ENCODE measurements at places on chromosomes 5 and 9.

GRCh38 chr5:3650868-3651267 is 55.2 kb downstream of the IRX1 start:
- no peak for DNase-seq

GRCh38 chr5:174312641-174313040 is 267.1 kb downstream of the NSG2 start:
- DNase-seq: no peak

DNA sequence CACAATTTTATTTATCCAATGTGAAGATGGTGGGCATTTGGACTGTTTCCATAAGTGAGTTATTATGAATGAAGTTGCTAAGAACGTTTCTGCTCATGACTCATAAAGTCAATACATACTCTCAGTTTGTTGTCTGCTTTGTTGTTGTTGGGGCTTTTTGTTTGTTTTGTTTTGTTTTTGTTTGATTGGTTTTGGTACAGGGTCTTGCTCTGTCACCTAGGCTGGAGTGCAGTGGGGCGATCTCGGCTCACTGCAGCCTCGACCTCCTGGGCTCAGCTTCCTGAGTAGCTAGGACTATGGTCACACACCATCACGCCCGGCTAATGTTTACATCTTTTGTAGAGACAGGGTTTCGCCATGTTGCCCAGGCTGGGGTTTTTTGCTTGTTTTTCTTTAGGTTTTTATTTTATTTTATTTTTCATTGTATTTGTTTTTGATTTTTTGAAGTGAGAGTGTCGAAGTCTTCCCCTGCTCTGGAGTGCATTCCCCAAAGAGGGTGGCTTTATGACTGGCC is 18.0 kb downstream of the TRIM7 start:
- no peak for DNase-seq

DNA sequence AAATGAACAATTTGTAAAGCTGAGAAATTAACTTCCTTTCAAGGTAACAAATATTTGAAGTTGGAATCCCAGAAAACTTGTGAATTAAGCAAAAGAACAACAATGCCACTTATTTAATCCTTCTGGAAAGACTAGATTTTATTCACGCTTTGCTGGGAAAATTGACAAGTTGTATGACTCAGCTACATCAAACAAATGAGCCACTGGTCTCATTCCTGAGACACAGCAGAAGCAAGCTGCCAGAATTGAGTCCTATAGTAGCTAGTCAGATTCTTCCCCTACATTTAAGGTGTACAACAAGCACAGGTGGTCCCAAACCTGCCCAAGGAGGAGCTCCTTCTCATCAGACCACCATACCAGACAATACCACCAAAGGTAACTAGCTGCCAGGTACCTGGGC is 280.7 kb downstream of the SPOCK1 start:
- DNase-seq: no peak

- no peak for DNase-seq
Measured at GRCh38 chr5:151449839-151450238, 2.4 kb downstream of the SLC36A1 start.

GRCh38 chr9:73845539-73845938 is 651.6 kb upstream of the RORB start:
- no peak for DNase-seq

GRCh38 chr5:10201223-10201868 is 48.3 kb downstream of the ATPSCKMT start:
- peak; percentile 71 for DNase-seq

DNA sequence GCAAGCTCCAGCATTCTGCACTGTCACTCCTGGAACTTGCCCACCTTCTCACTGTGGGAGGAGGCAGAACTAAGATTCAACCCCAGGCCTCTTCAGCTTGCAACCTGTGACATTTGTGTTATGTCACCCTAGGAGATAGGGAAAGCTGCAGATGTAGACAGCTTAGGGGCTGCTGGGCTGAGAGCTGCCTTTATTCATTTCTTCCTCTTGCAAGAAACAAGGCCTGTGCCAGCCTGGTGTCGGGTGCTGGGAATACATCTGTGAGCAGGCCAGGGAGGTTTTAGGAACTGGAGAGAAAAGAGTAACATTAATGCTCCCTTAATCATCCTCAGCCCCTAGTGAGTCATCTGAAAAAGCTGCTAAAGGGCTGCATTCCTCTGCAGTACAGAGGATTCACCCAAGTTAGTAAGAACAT is 101.8 kb downstream of the FGF18 start:
- DNase-seq: no peak

- no peak for DNase-seq
Measured at GRCh38 chr5:178866946-178867345, 7.2 kb downstream of the ZNF354B start.

GRCh38 chr5:139016186-139016585 is 141.1 kb upstream of the LRRTM2 start:
- DNase-seq: no peak

DNA sequence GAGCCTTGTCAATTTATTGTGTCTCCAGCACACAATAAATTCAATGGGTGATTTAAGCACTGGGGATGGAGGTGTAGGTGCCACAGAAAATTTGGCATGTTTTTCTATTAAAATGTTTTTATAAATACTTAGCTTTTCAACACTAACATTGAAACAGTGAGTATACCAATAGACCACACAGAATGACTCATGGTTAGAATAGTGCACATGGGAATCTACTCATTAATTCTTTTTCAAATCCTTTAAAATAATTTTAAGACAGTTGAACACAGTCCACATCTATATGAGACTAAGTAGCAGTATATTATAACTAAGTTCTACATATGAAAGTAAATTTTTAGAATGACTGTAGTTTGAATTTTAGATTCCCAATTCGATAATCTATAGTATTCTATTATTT is 67.1 kb downstream of the LNPEP start:
- DNase-seq: no peak

DNA sequence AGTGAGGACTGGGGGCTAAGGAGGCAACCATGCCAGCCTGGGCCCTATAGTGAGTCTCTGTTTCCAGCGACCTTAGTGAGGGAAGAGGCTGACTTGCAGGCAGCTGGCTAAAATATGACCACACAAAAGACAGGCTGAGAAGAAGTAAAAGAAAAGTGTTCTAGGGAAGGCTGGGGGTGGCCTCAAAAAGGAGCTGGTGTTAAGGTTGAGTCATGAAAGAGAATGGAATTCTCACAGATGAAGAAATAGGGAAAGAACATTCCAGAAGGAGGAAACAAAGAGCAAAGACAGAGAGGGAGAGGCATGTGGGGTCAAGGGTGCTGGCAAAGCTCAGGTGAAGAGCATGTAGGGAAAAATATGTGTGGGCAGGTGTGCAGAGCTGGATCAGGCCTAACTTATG is 302.7 kb upstream of the RFX3 start:
- DNase-seq: no peak

GRCh38 chr5:173582216-173583111 is 34.0 kb downstream of the BOD1 start:
- no peak for DNase-seq

DNA sequence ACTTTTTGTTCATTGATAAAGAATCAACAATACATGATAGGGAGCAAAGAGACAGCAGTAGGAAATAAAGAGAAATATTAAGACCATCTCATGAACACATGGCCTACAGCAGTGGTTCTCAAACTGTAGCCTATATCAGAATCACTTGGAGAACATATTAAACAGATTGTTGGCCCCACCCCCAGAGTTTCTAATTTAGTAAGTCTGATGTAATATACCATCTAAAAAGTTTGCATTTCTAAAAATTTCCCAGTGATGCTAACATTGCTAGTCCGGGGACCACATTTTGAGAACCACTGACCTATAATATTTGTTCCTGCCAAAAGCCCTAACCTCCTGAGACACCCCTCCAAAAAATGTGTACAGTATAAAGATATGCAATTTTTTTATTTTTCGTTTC is 306.2 kb upstream of the NREP start:
- no peak for DNase-seq

- no peak for DNase-seq
Measured at GRCh38 chr5:150401376-150402228, 11.1 kb downstream of the CD74 start.

GRCh38 chr9:106535439-106535838 is 327.5 kb upstream of the ZNF462 start:
- DNase-seq: no peak

DNA sequence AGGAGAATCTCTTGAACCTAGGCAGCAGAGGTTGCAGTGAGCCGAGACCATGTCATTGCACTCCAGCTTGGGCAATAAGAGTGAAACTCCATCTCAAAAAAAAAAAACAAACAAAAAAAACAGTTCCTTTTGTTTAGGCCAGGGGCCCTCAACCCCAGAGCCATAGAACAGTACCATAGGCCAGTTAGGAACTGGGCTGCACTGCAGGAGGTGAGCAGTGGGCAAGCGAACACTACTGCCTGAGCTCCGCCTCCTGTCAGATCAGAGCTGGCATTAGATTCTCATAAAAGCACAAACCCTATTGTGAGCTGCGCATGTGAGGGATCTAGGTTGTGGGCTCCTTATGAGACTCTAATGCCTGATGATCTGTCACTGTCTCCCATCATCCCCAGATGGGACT is 49.1 kb upstream of the SUB1 start:
- no peak for DNase-seq

DNA sequence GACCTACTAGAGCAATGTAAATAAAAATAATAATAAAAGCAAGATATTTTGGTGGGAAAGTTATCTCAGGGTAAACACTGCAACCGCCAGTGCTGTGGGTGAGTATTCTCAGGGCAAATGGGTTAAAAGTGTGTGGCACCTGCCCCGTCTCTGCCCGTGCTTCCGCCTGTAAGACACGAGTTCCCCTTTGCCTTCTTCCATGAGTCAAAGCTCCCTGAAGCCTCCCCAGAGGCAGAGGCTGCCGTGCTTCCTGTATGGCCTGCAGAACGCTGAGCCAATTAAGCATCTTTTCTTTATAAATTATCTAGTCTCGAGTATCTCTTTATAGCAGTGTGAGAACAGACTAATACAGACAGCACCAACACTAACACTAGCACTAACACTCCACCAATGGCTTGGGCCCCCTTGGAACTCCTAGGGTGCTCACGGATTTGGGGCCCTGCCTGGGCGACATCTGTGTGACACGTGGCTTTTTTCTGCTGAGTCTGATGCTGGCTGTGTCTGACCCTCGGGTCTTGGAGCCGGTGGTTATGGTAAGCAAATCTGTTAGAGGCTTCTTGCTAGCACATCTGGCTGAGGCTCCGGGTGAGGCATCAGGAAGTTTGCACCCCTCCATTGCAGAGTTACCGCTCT is 10.6 kb downstream of the PLEKHG4B start:
- DNase-seq: no peak

- no peak for DNase-seq
Measured at GRCh38 chr5:145968970-145969713, 32.8 kb downstream of the SH3RF2 start.

- no peak for DNase-seq
Measured at GRCh38 chr5:109878887-109879286, 189.2 kb downstream of the MAN2A1 start.

- no peak for DNase-seq
Measured at GRCh38 chr5:171569065-171569712, 149.7 kb downstream of the FGF18 start.

GRCh38 chr9:101354143-101354764 is 30.6 kb downstream of the BAAT start:
- DNase-seq: no peak

- no peak for DNase-seq
Measured at GRCh38 chr5:42377496-42377895, 45.7 kb upstream of the GHR start.

- DNase-seq: no peak
Measured at GRCh38 chr5:75885321-75885720, 168.1 kb upstream of the POC5 start.

- DNase-seq: no peak
Measured at GRCh38 chr5:50658246-50658645, 8.2 kb upstream of the PARP8 start.

- peak; percentile 81 for DNase-seq
Measured at GRCh38 chr5:172283020-172283861, at the start of gene UBTD2. UBTD2 (minus strand) TSS chr5:172283764; CDS start chr5:172283665, 99 bp downstream.

DNA sequence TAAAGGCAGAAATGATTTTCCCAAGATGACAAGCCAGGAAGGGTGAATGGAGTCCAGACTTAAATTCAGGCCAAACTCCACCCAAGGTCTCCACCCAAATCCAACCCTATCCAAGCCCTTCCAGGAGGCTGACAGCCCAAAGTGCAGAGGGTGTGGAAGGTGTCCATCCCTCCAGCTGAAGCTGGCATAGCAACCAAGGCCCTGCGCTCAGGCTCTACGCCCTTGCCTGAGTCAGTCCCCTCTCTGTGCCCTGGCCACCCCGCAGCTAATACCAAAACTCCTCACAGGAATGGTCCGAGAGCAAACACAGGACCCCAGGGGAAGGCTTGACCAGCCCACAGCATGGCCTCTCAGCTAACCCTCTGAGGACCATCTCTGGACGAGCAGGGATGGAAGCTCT is 2.1 kb downstream of the SEPTIN8 start:
- no peak for DNase-seq

- no peak for DNase-seq
Measured at GRCh38 chr5:56739990-56740389, 75.4 kb upstream of the MAP3K1 start.

DNA sequence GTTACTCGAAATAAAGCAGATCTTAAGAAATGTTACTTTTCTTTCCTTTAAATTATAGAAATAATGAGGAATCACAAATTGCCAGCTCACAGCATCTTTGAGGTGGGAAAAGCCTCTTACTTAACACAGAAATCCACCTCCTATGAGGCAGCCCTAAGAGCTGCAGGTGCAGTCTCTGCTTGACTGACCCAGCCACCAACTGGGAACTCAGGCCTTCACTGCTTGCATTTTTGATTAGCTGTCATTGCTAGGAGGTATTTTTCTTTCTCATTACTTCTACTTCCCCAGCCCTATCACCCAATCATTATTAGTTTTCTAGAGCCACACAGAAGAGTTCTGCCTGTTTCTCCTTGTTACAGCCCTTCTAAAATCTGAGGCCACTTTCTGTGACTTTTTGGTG is 416.5 kb upstream of the KLF4 start:
- DNase-seq: no peak

GRCh38 chr5:175336781-175337180 is 107.2 kb downstream of the DRD1 start:
- no peak for DNase-seq

DNA sequence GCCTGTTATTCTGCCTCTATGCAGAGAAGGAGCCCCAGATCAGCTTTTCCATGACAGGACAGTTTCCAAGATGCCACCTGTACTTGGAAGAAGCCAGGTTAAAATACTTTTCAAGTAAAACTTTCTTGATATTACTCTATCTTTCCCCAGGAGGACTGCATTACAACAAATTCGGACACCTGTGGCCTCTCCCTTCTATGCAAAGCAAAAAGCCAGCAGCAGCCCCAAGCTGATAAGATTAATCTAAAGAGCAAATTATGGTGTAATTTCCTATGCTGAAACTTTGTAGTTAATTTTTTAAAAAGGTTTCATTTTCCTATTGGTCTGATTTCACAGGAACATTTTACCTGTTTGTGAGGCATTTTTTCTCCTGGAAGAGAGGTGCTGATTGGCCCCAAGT is 301 bp upstream of the IL4 start:
- no peak for DNase-seq

DNA sequence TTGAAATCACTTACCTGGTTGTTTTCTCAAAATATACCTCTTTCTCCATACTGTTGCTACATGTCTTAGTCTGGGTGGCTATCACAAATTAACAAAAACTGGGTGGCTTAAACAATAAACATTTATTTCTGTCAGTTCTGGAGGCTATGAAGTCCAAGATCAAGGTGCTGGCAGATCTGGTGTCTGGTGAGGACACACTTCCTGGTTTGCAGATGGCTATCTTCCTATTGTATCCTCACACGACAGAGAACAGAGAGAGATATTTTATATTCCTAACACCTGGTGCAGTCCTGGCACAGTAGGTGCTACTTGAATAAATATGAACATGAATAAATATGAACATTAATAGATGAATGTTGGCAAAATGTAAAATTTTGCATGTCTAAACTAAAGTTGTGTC is 164.3 kb upstream of the ACOT12 start:
- DNase-seq: no peak

- peak; percentile 84 for DNase-seq
Measured at GRCh38 chr9:97555164-97555563, 53.7 kb downstream of the TMOD1 start.

Data from NCI-H82 (cell line).